Type B pancreatic cell (in vitro differentiated cells): ENCODE measurements at places on chromosomes 6 and 20.
A peak's percentile ranks its signal among the peaks of the same experiment; 100 is the strongest.

DNA sequence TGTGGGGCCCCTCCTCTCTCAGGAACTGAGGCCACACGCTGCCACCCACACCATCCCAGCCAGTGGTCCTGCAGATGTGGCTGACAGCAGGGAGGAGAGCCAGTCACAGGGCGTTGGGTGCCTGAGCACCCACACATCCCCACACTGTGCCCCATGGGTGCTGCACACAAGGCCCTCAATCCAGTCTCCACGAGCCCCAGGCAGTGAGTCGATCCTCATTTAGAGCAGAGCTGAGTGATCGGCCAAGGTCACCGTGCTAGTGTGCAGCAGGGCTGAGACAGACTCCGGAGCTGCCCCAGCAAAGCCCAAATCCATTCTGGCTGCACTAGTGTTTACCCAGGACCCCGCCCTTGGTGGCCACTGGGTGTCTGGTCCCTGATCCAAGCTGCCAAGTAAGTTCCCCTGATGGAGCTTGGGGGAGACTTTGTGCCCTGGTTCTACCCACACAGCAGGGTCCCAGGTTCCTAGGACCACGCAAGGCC lies 9.0 kb downstream of the C20orf203 start:
- H3K27ac ChIP-seq, result no peak overlapping the region
- H3K27me3 ChIP-seq, result no peaks in the 10 kb centered on the region
- H3K36me3 ChIP-seq, result no peaks in the 10 kb centered on the region
- DNase-seq, result no peak

DNA sequence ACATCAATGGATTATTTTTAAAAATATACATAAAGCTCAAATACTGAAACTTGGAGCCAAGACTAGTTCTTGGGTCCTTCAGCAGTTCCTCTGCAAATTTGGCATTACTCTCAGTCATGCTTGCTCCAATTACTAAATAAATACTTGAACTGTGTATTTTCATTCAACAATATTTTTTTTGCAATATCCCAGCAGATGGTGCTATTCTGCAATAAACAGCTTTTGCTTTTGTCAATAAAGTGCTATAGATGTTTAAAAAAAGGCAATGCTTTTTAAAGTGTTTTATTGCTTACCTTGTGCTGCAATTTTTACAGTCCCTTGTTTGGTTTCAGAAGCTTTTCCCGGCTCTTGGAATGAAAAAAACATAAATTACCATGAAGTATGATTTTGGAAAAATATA lies 243.4 kb downstream of the TRDN start:
- no peaks in the 10 kb centered on the region for H3K36me3 ChIP-seq
- no peak overlapping the region for H3K27ac ChIP-seq
- DNase-seq, result no peak
- no peaks in the 10 kb centered on the region for H3K4me1 ChIP-seq
- no peaks in the 10 kb centered on the region for H3K27me3 ChIP-seq
- no peak overlapping the region for H3K4me3 ChIP-seq

DNA sequence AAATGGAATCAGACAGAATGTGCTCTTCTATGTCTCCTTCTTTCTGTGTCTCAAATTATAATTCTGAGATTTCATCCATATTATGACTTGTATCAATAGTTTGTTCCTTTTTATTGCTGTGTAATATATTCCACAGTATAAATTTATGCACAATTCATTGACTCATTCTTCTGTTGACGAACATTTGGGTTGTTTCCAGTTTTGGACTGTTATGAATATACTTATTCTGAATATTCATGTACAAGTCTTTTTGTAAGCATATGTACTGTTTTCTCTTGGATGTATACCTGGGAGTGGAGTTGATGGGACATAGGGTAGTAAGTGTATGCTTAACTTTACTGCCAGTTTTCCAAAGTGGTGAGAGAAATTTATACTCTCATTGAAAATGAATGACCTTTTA lies 28.1 kb upstream of the TRAF3IP2 start:
- H3K4me3 ChIP-seq, result no peak overlapping the region
- DNase-seq, result no peak
- no peaks in the 10 kb centered on the region for H3K36me3 ChIP-seq
- no peaks in the 10 kb centered on the region for H3K27me3 ChIP-seq

GRCh38 chr6:76940191-76940590 lies 523.1 kb downstream of the HTR1B start:
- H3K27me3 ChIP-seq, result no peaks in the 10 kb centered on the region
- no peak overlapping the region for H3K27ac ChIP-seq
- H3K4me3 ChIP-seq, result no peak overlapping the region
- DNase-seq, result no peak

DNA sequence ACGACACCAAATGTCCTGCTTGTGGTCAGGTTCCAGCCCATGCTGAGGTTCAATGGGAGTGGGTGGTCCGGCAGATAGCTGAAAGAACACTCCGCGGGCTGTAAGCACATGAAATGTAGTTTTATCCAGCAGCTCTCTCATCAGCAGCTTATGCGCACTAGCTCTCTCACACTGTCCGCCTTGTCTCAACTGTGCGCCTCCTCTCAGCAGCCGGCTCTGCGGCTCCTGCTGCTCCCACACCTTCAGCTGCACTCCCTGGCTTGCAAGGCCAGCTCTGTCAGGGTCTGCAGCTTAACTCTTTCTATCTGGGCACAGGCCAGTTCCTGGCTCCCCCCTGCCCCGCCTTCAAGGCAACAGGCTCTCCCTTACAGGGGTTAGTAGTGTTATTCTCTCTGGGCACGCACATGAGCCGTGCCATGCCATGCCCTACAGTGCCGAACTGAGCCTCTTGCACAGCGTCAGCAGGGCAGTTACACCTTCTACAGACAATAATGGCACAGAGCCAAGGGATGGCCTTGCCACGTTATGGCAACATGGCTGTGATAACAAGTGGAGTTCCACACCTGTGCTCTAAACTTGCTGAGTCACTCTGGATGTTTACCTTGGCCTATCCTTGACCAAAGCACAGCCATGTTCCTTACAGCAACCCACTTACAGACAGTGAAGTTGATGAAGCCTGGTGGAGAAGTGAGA lies 84.0 kb upstream of the LRFN2 start:
- peaks cover 4% of the 10 kb centered on the region for H3K27me3 ChIP-seq
- H3K36me3 ChIP-seq, result no peaks in the 10 kb centered on the region
- no peak overlapping the region for H3K4me3 ChIP-seq
- no peak for DNase-seq
- H3K27ac ChIP-seq, result no peak overlapping the region

DNA sequence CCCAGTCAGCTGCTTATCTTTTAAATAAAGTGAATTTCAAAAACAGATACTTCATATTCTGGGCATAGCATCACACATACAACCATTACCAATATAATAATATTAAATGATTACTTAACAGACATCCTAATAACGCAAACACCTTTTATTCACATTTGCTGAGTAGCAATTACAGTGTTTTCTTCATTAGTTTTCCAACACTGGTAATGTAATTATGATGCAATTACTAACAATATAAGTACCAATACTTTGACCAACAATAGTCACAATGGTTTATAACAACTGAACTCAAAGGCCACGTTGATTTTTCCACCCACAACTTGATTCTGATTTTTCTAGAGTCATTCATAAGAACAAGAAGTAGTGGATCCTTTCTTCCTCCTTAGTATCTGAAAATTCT lies 104.1 kb downstream of the MYB start:
- H3K36me3 ChIP-seq, result peaks cover 17% of the 10 kb centered on the region
- H3K4me3 ChIP-seq, result no peak overlapping the region
- H3K27me3 ChIP-seq, result no peaks in the 10 kb centered on the region
- DNase-seq, result no peak
- H3K4me1 ChIP-seq, result no peaks in the 10 kb centered on the region

DNA sequence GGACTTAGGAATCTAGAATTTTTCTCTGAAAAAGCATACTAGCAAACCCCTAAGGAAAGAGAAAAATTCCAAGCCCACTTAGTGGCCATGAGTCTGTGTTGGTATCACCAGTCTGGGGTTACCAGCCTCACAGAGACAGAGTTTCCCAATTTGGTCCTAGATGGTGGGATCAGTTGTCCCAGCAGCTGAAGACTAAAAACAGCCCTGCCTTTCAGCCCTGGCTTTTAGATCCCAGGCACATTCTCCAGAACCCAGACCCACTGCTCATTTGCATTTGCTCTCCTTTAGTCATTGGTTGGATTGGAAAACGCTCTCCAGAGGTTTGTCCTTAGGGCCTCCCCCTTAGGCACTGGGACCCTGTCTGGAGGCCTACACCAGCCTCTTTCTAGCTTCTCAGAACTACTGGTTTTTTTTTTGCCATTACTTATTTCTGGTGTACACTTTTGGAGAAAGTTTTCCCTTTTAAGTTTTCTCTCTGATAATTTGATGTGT lies 39.1 kb upstream of the FOXO3 start:
- H3K36me3 ChIP-seq, result no peaks in the 10 kb centered on the region
- no peak overlapping the region for H3K4me3 ChIP-seq
- H3K27ac ChIP-seq, result no peak overlapping the region
- DNase-seq, result no peak

DNA sequence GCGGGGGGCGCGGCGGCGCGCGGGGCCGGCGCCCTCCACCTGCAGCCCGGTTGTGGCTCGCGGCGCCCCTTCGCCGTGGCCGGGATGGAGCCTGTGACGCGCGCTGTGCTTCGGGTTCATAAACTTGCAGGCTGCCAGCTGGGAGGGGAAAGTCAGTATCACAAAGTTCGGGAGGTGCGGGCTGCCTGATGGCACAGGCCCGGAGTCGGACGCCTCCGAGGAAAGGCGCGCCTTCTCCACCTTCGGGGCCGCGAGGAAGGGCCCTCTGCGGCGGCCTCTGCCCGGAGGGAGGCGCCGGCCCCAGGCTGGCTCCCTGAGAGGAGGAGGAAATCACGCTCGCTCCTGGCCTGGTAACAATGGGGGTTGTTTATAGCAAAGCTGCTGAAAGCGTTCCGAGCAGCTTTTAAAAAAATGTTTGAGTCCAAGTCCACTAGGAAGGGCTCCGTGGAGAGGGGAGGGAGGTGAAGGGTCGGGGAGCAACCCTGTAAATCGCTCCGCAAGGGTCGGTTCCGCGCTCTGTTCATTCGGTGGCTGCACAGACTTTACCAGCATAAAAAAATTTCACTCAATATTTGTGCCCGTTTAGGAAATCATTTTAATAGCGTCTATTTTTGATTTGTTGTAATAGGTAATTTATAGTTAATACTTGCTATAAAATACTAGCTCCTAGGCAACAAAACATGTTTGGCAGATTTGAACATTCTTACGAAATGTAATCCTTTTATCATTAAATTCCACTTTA lies 1.0 kb downstream of the AFDN start:
- H3K4me3 ChIP-seq, result peak overlapping the region; percentile 98
- peaks cover 48% of the 10 kb centered on the region for H3K4me1 ChIP-seq
- DNase-seq, result peak; percentile 74
- H3K27ac ChIP-seq, result peak overlapping the region; percentile 95

GRCh38 chr6:16594849-16595248 lies 166.4 kb downstream of the ATXN1 start:
- H3K4me1 ChIP-seq, result peaks cover 5% of the 10 kb centered on the region
- no peak overlapping the region for H3K4me3 ChIP-seq
- peaks cover 6% of the 10 kb centered on the region for H3K36me3 ChIP-seq
- H3K27me3 ChIP-seq, result no peaks in the 10 kb centered on the region
- DNase-seq, result no peak
